T-helper 1 cell treated with Interleukin-12 subunit alpha and Interleukin-12 subunit beta and Interleukin-4 antibody, amounts not matched to agents 30 ng/mL and 1 ng/mL, for 36 hours (primary cell): ENCODE measurements at places on chromosomes 7 and 10. TPM values are rescaled to one million over a fixed set of nuclear protein-coding genes. Genes with fewer than 3 reads are reported as not detected.

Gene SEMA3E
- total RNA-seq: not detected in 2 replicates

Gene MYH16
- total RNA-seq: not detected in 2 replicates

Gene NRG3
- total RNA-seq: not detected in 2 replicates

Gene APBB1IP
- 59.3 and 61.3 TPM in 2 replicates for total RNA-seq

Gene MOGAT3
- total RNA-seq: not detected in 2 replicates

Gene PNLIP
- not detected in 2 replicates for total RNA-seq

Gene INA
- 0.54 and 0.64 TPM in 2 replicates for total RNA-seq

Gene LRIT1
- total RNA-seq: not detected in 2 replicates

Gene TFPI2
- total RNA-seq: not detected in 2 replicates

Gene GIMAP4
- 472 and 476 TPM in 2 replicates for total RNA-seq

Gene TSPAN13
- total RNA-seq: 0.61 and 0.68 TPM in 2 replicates

Gene HOXA3
- total RNA-seq: not detected in 2 replicates

Gene HEPACAM2
- total RNA-seq: not detected in 2 replicates

Gene ARHGAP22
- not detected in 2 replicates for total RNA-seq

Gene SPDYE6
- not detected in 2 replicates for total RNA-seq

Gene LOXL4
- total RNA-seq: not detected in 2 replicates

Gene TLL2
- total RNA-seq: 0.10 TPM in 1 of 2 replicates, not detected in the other

Gene CYP17A1
- not detected in 2 replicates for total RNA-seq

Gene HOXA2
- total RNA-seq: not detected in 2 replicates

Gene DAGLB
- total RNA-seq: 22.5 and 24.8 TPM in 2 replicates

Gene AOC1
- not detected in 2 replicates for total RNA-seq

Gene ANAPC16
- 84.4 and 88.0 TPM in 2 replicates for total RNA-seq

Gene STEAP4
- 0.07 TPM in 1 of 2 replicates, not detected in the other for total RNA-seq

Gene SKIDA1
- total RNA-seq: 0.05 TPM in 1 of 2 replicates, not detected in the other

Gene AP5Z1
- 82.3 and 86.1 TPM in 2 replicates for total RNA-seq

Gene SLC26A3
- not detected in 2 replicates for total RNA-seq

Gene HOXA4
- 0.22 TPM in 1 of 2 replicates, not detected in the other for total RNA-seq

Gene DLX5
- not detected in 2 replicates for total RNA-seq

Gene TMEM130
- not detected in 2 replicates for total RNA-seq

Gene ANXA8L1
- 0.22 and 0.49 TPM in 2 replicates for total RNA-seq

Gene UCMA
- total RNA-seq: not detected in 2 replicates

Gene EPDR1
- total RNA-seq: not detected in 2 replicates

Gene RPEL1
- total RNA-seq: not detected in 2 replicates

Gene PRKCQ
- total RNA-seq: 68.8 and 71.5 TPM in 2 replicates

Gene ZNF467
- total RNA-seq: not detected in 2 replicates

Gene CUL1
- total RNA-seq: 56.1 and 56.3 TPM in 2 replicates

Gene CPVL
- total RNA-seq: 0.27 and 0.86 TPM in 2 replicates

Gene SEC24C
- total RNA-seq: 129 and 135 TPM in 2 replicates

Gene AASS
- 1.2 and 1.3 TPM in 2 replicates for total RNA-seq

Gene KCNIP2
- total RNA-seq: 2.8 and 3.4 TPM in 2 replicates

Gene CHCHD2
- 473 and 479 TPM in 2 replicates for total RNA-seq

Gene FAM171A1
- total RNA-seq: 1.6 TPM in 2 replicates

Gene NPC1L1
- not detected in 2 replicates for total RNA-seq

Gene FXYD4
- not detected in 2 replicates for total RNA-seq

Gene MORN4
- total RNA-seq: 1.1 and 1.3 TPM in 2 replicates

Gene ENTPD1
- total RNA-seq: 45.4 and 47.1 TPM in 2 replicates

Gene EDRF1
- 42.1 and 44.7 TPM in 2 replicates for total RNA-seq

Gene ELN
- not detected in 2 replicates for total RNA-seq
